WTC11 (cell line): ENCODE measurements at places on chromosomes 2 and 18. TPM values are rescaled to one million over a fixed set of nuclear protein-coding genes. Genes with fewer than 3 reads are reported as not detected.

- no peaks in the 10 kb centered on the region for H3K36me3 ChIP-seq
- H3K27me3 ChIP-seq: no peaks in the 10 kb centered on the region
- H3K4me1 ChIP-seq: no peaks in the 10 kb centered on the region
- H3K27ac ChIP-seq: no peak overlapping the region
- no peak overlapping the region for H3K4me3 ChIP-seq
Observed at GRCh38 chr2:225998116-225998515, 598.6 kb downstream of the NYAP2 start.

- H3K27ac ChIP-seq: no peak overlapping the region
- H3K4me1 ChIP-seq: peaks cover 9% of the 10 kb centered on the region
- no peaks in the 10 kb centered on the region for H3K36me3 ChIP-seq
Observed at GRCh38 chr2:99877963-99878362, 264.4 kb downstream of the AFF3 start.

- H3K4me3 ChIP-seq: no peak overlapping the region
- DNase-seq: no peak
- H3K27ac ChIP-seq: no peak overlapping the region; the same call in 1 of the 2 replicates
- H3K4me1 ChIP-seq: peaks cover 15% of the 10 kb centered on the region
Observed at GRCh38 chr2:23425885-23426262, 40.9 kb downstream of the KLHL29 start.

Gene XRCC5
- 459 to 522 TPM (median 466 TPM) in 3 replicates for total RNA-seq

Gene SERPINB4
- total RNA-seq: 0.37 to 1.3 TPM (median 0.53 TPM) in 3 replicates

GRCh38 chr2:25286025-25286400 is 55.7 kb downstream of the DNMT3A start:
- peak overlapping the region; percentile 72; the same call in 1 of the 2 replicates for H3K27ac ChIP-seq
- no peak for DNase-seq
- peaks cover 30% of the 10 kb centered on the region for H3K4me1 ChIP-seq
- H3K27me3 ChIP-seq: no peaks in the 10 kb centered on the region
- peaks cover 5% of the 10 kb centered on the region; the same call in 1 of the 2 replicates for H3K36me3 ChIP-seq

- H3K4me1 ChIP-seq: 0 out of 2 replicates have a peak, but pooled peaks cover 3% of the 10 kb centered on the region
- H3K36me3 ChIP-seq: no peaks in the 10 kb centered on the region; the same call in 1 of the 2 replicates
- H3K4me3 ChIP-seq: no peak overlapping the region
Observed at GRCh38 chr2:126715576-126716406, 59.8 kb downstream of the GYPC start.

DNA sequence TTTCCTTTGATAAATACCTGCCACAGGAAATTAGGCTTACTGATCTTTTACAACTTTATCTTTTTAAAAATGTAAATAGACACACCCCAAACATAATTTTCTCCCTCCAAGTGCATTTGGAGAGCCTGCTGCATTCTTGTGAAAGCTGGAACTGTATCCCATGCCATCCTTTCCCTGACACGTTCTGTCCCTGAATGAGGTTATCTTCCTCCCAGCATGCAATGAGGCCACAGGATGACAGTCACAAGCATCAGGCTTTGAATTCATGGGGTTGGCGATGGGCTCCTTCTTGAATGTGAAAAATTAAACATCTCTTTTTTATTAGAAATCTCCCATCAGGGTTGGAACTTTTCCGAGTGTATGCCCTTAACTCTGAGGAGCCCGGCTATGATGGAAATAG is 77.8 kb downstream of the CTAGE1 start:
- 0 out of 2 replicates have a peak, but pooled peaks cover 3% of the 10 kb centered on the region for H3K4me1 ChIP-seq
- no peak overlapping the region for H3K27ac ChIP-seq
- peaks cover 25% of the 10 kb centered on the region for H3K27me3 ChIP-seq
- no peak overlapping the region for H3K4me3 ChIP-seq
- no peaks in the 10 kb centered on the region for H3K36me3 ChIP-seq

DNA sequence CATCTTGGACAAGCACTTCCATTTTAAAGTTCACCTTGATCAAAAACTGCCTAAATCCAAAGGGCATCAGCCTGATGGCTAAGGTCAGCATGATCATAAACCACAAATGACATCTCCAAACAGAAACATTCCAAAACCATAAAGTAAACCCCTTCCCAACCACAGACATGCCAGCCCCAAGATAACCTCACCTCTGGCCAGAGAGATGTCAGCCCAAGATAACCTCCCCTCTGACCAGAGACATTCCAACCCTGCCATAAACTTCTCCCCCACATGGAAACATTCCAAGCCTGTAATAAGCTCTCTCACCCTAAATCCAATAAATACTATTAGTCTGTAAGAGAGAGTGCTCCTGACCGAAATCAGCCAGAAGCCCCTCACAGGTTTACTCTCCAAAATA is 18.6 kb upstream of the MARCO start:
- no peak overlapping the region for H3K27ac ChIP-seq
- H3K4me3 ChIP-seq: no peak overlapping the region
- peaks cover 11% of the 10 kb centered on the region for H3K27me3 ChIP-seq
- no peaks in the 10 kb centered on the region for H3K36me3 ChIP-seq
- DNase-seq: no peak

Gene CNGA3
- total RNA-seq: not detected in 3 replicates

DNA sequence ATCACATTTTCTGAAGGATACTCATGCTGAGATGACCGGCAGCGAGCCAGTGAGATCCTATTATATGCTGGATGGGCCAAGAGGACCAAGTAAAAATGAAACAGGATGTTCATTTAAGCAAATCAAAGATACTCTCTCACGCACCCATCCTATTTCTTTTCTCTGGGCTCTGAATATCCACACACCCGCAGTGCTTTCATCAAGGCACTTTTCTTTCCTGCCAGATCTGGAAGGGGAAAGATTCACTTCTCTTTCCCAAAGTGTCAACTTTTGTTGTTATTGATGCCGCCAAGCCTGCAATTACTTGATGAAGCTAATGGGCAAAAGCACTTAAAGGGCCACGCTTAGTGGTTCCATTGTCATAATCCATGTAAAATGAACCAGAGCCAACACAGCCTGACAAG is 191.9 kb upstream of the CHAC2 start:
- peaks cover 10% of the 10 kb centered on the region for H3K4me1 ChIP-seq
- no peaks in the 10 kb centered on the region for H3K36me3 ChIP-seq
- H3K27me3 ChIP-seq: peaks cover 2% of the 10 kb centered on the region; the same call in 1 of the 2 replicates
- H3K27ac ChIP-seq: no peak overlapping the region
- DNase-seq: no peak

Gene SLC4A3
- 7.8 to 9.9 TPM (median 8.7 TPM) in 3 replicates for total RNA-seq

- no peak for DNase-seq
- no peaks in the 10 kb centered on the region for H3K27me3 ChIP-seq
- H3K4me3 ChIP-seq: no peak overlapping the region; the same call in 1 of the 2 replicates
- H3K36me3 ChIP-seq: peaks cover 10% of the 10 kb centered on the region; the same call in 1 of the 2 replicates
Observed at GRCh38 chr18:48934723-48935432, 15.9 kb downstream of the SMAD7 start.

- DNase-seq: no peak
- H3K27ac ChIP-seq: peak overlapping the region; percentile 81
- no peaks in the 10 kb centered on the region; the same call in 1 of the 2 replicates for H3K27me3 ChIP-seq
- peaks cover 25% of the 10 kb centered on the region for H3K4me1 ChIP-seq
- H3K4me3 ChIP-seq: no peak overlapping the region
Observed at GRCh38 chr18:46283268-46283667, 179.1 kb downstream of the HAUS1 start.

- DNase-seq: no peak
- no peaks in the 10 kb centered on the region; the same call in 1 of the 2 replicates for H3K36me3 ChIP-seq
- no peak overlapping the region for H3K27ac ChIP-seq
- H3K4me1 ChIP-seq: no peaks in the 10 kb centered on the region
- no peak overlapping the region for H3K4me3 ChIP-seq
- H3K27me3 ChIP-seq: peaks cover 100% of the 10 kb centered on the region
Observed at GRCh38 chr2:27572439-27572838, 10.4 kb upstream of the ZNF512 start.

Gene EFEMP1
- 24.0 to 25.7 TPM (median 25.6 TPM) in 3 replicates for total RNA-seq

GRCh38 chr2:9771481-9772017 is 71.7 kb upstream of the TAF1B start:
- H3K27me3 ChIP-seq: no peaks in the 10 kb centered on the region; the same call in 1 of the 2 replicates
- H3K36me3 ChIP-seq: no peaks in the 10 kb centered on the region
- no peak overlapping the region for H3K4me3 ChIP-seq
- peaks cover 38% of the 10 kb centered on the region for H3K4me1 ChIP-seq

- peaks cover 13% of the 10 kb centered on the region for H3K4me1 ChIP-seq
- H3K27ac ChIP-seq: no peak overlapping the region
- no peak overlapping the region for H3K4me3 ChIP-seq
- no peaks in the 10 kb centered on the region for H3K36me3 ChIP-seq
- DNase-seq: no peak
Observed at GRCh38 chr2:105691947-105692390, 52.7 kb upstream of the NCK2 start.

DNA sequence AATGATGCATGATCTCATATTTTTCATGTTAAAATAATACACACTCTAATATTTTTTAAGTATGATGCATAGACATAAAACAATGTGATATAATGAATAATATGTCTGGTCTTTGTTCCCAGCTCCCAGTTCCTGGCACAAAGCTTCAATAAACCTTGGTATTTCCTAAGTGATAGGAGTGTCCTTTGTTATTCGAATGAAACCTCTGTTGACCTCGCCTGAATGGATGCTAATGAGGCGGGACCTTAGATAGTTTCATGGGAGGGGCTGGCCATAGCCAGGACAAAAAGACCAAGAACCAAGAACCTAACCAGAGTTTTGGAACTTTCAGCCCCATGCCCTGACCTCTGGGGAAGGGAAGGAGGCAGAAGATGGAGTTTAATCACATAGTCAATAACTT is 257.7 kb upstream of the COPS8 start:
- H3K4me3 ChIP-seq: no peak overlapping the region
- no peak for DNase-seq

- DNase-seq: no peak
- no peaks in the 10 kb centered on the region for H3K4me1 ChIP-seq
- H3K36me3 ChIP-seq: no peaks in the 10 kb centered on the region
Observed at GRCh38 chr2:30775833-30776232, 31.4 kb downstream of the CAPN13 start.

GRCh38 chr18:42850174-42851083 is 265.1 kb downstream of the RIT2 start:
- H3K4me1 ChIP-seq: peaks cover 16% of the 10 kb centered on the region
- H3K36me3 ChIP-seq: no peaks in the 10 kb centered on the region

- no peak overlapping the region for H3K27ac ChIP-seq
- peaks cover 11% of the 10 kb centered on the region for H3K4me1 ChIP-seq
- H3K27me3 ChIP-seq: no peaks in the 10 kb centered on the region
- no peaks in the 10 kb centered on the region for H3K36me3 ChIP-seq
- DNase-seq: no peak
Observed at GRCh38 chr2:15152382-15152781, 408.8 kb downstream of the NBAS start.

Gene NUP35
- 39.5 to 47.2 TPM (median 40.4 TPM) in 3 replicates for total RNA-seq
